ENCODE measurements at places on chromosomes 7 and 10.
A peak's percentile ranks its signal among the peaks of the same experiment; 100 is the strongest.

GRCh38 chr7:14739841-14740185, 162.7 kb downstream of the DGKB start:
- no peak for DNase-seq

DNA sequence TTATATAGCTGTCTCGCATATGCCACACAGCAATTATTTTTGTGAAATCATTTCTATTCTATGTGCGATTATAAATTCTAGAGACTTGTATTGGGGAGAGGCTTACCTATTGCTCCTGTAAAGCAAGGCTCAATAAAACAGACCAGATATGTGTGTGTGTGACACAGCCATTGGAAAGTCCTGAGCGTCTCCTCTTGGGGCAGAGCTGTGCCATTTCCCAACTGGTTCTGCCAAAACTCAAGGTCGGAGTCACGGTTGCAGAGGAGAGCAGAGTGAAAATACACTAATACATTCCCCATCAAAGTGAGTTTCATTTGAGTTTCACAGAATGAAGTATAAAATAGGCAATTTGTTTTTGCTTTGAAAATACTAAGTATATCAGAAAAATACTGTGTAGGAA, 567.4 kb upstream of the FZD8 start:
- DNase-seq = no peak

- DNase-seq = no peak
Observed at GRCh38 chr7:2436341-2437104, 33.1 kb downstream of the CHST12 start.

DNA sequence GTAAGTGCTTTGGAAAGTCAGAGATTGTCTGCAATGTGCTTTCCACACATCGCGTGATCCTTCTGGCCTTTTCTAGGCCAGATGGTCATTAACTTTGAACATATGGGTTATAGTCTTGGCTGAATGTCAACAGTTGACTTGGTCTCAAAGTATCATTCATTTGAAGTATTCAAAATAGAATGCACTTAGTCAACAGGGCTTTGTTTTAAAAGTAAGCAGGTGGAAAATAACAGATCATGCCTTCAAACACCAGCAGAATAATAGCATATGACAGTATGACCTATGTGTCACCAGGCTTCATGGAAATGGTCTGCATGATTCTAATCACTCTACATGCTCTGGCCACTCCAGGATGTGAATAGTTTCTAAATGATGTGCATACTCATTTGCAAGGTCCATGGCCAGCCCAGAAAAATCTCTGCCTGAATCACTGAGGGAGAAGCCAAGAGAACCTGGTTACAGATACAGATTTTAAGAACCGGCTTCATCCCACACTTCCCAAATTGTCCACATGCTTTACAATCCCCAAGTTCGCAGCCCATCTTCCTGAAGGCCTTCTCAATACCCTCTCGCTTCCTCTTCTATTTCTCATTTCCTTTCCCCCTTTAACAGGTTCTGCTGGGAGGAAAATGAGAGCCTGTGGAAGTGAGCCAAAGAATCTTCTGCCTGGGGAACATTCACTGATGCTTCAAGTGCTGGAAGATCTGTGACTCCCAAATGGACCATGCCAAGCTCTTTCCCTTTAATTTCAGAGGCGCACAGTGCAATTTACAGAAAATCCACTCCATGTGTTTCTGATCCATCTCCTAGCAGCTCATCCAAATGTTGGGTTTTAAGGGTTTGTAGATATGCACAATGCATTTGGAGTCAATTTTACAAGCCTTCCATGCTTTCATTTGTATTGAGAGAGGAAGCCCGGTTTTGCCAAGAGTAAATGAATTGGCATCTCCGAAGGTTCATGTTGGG, 122.8 kb upstream of the GDF10 start:
- DNase-seq = peak; percentile 61

DNA sequence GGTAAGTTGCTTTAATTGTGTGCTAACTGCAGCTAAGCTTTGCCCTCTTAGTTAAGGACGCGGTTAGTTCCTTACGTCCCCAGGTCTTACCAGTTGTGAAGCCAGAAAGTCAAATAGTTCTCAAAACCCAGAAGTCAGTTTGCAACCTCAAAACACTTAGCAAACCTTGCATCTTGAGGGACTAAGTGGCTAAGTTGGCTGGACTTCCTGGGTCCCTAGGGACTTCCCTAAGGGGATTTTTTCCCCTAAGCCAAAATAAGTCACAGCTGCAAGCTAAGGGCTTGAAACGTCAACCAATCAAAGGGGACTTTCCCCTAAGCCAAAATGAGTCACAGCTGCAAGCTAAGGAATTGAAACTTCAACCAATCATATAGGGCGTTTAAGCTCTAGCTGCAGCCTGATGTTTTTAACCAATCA, 36.2 kb upstream of the HECW1 start:
- no peak for DNase-seq

All from NCI-H524 (cell line).